GM12891 (cell line): ENCODE measurements at places on chromosomes 11 and 22.

- DNase-seq: no peak
These were observed 1.7 kb upstream of the RNASEH2C start for GRCh38 chr11:65722261-65722660.

DNA sequence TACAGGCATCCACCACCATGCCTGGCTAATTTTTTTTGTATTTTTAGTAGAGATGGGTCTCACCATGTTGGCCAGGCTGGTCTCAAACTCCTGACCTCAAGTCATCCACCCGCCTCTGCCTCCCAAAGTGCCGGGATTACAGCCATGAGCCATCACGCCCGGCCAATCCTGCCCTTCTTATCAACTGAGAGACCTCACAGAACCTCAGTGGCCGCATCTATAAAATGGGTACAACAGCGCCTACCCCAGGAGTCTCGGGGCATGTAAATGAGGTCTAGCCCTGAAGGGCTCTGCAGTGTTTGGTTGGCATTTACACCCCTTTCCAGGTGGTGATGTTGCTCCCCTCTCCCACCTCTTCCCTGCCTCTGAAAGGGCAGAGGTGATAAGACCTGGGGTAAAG lies 11.7 kb downstream of the SYNGR1 start:
- no peak for DNase-seq

- DNase-seq: no peak
These were observed 29.0 kb upstream of the FBLN1 start for GRCh38 chr22:45473626-45474237.

DNA sequence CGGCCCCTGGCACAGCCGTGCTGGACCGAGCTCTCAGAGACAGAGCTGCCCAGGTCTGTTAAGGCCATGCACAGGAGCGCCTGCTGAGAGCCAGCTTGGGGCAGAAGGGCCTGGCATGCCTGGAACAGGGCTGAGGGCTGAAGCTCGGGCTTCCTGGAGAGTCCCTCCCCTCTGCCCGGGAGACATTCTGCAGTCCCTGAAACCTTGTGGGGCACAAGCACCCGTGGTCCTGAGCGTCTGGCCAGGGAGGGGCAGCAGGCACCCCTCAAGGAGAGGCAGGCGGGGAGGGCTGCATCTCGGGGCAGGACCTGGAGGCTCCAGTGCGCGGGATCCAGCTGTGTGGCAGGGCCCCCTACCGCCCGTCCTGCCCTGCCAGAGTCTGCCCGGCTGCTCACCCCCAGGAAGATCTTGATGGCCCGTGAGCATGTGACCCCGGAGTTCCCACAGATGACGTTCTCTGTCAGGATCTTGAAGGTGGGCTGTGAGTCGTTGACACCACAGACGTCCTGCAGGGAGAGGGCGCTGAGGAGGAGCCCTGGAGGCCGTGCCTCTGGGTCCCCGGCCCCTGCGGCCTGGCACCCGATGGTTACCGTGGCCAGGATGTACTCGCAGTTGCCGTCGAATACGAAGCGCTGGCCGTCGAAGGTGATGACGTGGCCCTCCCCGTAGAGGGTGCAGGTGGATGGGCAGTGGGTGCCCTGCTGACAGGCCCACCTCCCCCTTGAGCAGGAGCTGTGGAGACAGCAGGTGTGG lies 10.9 kb downstream of the MUC6 start:
- DNase-seq: no peak

GRCh38 chr11:117188620-117189081 lies 10.1 kb downstream of the SIDT2 start:
- DNase-seq: no peak

- DNase-seq: no peak
These were observed 520.8 kb downstream of the INSC start for GRCh38 chr11:15635521-15635920.

- DNase-seq: no peak
These were observed 194.0 kb downstream of the FAM181B start for GRCh38 chr11:82539669-82540068.
